ENCODE measurements at places on chromosomes 4 and X.
A peak's percentile ranks its signal among the peaks of the same experiment; 100 is the strongest.

GRCh38 chr4:182770259-182770995, 146.8 kb downstream of the DCTD start:
- no peak for DNase-seq

- DNase-seq: no peak
Observed at GRCh38 chr4:159009521-159009920, 93.4 kb upstream of the RAPGEF2 start.

DNA sequence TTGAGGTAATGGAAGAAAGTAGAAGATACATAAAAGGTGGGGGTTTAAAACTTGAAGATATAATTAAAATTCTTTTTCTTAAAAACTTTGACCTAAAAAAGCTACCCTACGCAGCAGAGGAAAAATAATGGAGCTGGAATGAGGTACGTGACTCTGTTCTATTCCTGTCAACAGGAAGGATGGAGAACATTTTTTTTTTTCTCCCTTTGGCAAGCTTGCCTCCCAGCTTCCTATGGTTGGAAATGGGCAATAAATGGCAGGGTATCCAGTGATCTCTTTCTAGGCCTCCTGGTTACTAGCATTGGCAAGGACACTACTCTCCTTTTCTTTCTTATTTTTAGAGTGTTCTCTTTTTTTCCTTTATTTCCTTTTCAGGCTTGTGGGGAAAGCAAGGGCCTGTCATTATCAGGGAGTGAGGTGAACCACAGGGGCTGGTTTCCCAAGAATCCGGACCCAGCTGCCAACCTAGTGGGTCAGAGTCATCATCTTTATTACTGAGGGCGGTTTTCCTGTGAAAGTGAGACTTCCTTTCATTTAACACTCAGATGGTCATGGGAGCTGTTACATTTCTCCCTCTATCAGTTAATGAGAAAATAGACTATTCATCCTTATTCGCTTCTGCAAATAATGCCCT, 224.6 kb downstream of the SPRY1 start:
- DNase-seq: no peak

DNA sequence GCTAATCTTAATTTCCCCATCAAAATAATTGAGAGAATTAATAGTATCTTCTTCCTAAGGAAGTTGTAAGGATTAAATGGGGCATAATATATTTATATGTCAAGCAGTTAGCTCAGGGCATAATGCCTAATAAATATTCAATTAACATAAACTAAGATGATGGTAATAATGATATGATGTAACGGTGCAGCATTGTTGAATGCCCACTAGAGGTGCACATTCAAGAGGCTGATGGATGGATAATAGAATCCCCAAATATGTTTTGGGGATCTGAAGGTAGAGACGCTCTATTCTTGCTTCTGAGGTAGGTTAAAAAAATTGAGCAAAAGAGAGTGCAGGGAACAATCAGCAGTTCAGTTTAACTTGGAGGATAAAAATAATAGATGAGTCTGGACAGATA, 37.1 kb downstream of the ATOH1 start:
- no peak for DNase-seq

GRCh38 chr4:154741131-154741665, 2.6 kb upstream of the LRAT start:
- DNase-seq: no peak

GRCh38 chrX:126825566-126826193, 6.2 kb downstream of the PRR32 start:
- DNase-seq: no peak

DNA sequence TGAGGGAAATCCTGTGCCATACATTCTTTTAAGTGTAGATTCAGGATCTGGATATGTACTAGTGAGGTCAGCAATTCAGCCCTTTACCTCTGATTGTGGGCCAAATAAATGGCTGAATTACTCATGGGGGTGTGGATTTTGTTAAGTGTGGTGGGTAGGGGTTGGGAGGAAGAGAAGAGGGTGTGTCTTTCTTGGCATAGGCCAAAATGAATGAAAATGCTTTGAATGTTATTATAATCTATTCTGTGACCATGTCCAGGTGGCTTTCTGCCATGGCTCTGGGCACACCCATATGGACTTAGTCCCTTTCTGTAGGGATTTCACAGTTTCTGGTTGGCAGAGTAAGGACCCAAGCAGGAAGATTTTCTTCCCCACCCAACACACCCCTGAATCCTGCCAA, 244.3 kb downstream of the CBR4 start:
- no peak for DNase-seq

- no peak for DNase-seq
Observed at GRCh38 chrX:69282893-69283690, 117.8 kb upstream of the PJA1 start.

- no peak for DNase-seq
Observed at GRCh38 chr4:167779864-167780263, 312.5 kb upstream of the ANXA10 start.

DNA sequence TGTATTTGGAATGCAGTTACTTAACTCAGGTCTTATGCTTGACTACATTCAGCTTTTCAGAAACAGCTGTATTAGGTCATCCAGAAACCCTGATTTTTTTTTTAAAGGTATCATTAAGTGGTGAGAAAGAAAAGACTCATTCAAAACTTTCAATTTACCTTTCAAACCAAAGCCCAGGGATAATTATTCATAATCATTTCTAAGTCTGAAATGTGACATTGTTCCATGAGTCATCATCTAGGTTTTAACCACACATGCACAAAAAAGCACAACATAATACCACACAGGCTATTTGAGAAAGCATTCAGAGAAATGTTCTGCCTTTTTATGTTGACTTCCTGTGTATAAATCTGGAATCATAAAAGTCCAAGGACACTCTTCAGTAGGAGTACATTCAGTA, 288.2 kb downstream of the IL1RAPL2 start:
- no peak for DNase-seq

GRCh38 chr4:18973296-18973695, 951.7 kb upstream of the LCORL start:
- no peak for DNase-seq

- DNase-seq: no peak
Observed at GRCh38 chr4:182242787-182243186, 415 bp upstream of the TENM3 start.

DNA sequence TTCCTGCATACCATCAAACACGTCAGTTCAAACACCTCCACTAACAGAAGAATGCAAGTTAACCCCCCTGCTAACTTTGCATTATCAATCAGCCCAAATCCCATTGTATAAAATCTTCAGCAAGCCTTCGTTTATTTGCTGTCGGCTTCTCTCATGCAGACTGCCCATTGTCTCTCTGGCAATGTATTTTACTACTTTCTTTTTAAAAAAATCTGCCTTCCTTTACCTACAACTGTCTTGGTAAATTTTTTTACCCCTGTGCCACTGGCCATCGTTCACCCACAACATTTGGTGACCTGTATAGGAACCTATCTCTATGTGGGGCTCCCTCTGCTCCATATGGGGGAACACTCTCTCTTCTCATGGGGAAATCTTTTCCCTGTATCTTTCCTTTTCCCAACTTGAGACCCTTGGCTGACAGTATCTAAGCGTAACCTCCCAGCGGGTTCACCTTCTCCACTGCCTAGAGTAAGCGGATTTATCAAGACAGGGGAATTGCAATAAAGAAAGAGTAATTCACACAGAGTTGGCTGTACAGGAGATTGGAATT, 244.6 kb downstream of the CPXCR1 start:
- DNase-seq: no peak

DNA sequence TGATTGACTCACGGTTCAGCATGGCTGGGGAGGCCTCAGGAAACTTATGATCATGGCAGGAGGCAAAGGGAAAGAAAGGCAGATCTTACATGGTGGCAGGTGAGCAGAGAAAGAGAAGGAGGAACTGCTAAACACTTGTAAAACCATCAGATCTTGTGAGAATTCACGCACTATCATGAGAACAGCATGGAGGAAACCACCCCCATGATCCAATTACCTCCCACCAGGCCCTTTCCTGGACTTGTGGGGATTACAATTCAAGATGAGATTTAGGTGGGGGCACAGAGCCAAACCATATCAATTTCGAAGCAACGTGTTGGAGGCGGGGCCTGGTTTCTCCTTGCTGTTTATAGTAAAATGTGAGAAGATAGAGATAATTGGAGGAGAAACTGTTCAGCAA, 167.4 kb downstream of the GABRB1 start:
- no peak for DNase-seq

GRCh38 chr4:25157081-25157480, 3.2 kb downstream of the SEPSECS start:
- DNase-seq: no peak

DNA sequence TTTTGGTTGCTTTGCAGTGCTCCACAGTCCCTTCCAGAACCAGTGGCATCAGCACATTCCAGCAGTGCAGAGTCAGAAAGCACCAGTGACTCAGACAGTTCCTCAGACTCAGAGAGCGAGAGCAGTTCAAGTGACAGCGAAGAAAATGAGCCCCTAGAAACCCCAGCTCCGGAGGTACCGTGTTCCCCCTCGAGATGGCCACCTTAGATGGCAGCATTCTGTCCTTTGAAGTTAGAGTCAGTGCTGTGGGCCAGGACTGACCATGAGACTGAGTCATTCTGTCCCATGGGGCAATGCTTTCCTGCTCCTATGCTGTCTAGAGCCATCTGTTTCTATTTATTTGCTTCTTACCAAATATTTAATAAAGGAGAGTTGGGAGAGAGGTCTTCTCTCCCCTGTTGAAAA, 112.3 kb downstream of the KLHL8 start:
- no peak for DNase-seq

DNA sequence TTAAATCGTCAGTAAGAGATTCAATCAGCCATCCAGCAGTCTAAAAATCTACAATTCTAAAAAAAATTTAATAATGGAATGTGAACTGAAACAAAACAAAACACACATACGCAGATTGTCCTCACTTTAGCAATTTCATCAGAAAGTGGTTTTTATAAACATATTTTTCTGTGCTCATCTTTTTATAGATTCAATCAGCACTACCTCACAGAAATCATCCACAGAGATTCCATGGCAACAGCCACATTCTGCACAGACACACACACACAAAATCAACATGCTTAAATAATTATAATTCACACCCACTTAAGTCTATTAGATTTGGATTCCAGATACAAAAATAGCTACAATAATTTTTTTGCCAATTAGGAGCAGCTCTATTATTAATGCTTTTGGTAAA, 149.0 kb upstream of the KCNIP4 start:
- no peak for DNase-seq

DNA sequence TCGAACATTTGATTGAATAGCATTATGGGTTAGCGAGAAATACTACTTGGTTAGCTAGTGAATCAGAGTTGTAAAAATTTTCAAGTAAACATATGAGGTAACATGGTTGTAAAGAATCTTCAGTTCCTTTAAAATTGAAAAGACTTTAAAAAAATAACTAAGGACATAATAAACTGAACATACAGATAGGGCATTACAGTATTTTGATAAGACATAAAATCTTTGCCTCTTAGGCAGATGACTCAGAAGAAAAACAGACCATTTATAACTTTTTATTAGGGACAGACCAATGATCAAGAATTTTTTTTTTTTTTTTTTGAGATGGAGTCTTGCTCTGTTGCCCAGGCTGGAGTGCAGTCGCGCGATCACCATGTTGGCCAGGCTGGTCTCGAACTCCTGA, 43.1 kb downstream of the PNMA5 start:
- DNase-seq: no peak

GRCh38 chrX:69305333-69306062, 140.2 kb upstream of the PJA1 start:
- DNase-seq: no peak

- no peak for DNase-seq
Observed at GRCh38 chr4:45004847-45005565, 278.6 kb upstream of the GNPDA2 start.

- no peak for DNase-seq
Observed at GRCh38 chr4:173217727-173218126, 49.1 kb downstream of the GALNT7 start.

- no peak for DNase-seq
Observed at GRCh38 chr4:57425610-57426009, 315.4 kb upstream of the IGFBP7 start.

GRCh38 chr4:108099838-108100237, 68.9 kb downstream of the LEF1 start:
- no peak for DNase-seq

DNA sequence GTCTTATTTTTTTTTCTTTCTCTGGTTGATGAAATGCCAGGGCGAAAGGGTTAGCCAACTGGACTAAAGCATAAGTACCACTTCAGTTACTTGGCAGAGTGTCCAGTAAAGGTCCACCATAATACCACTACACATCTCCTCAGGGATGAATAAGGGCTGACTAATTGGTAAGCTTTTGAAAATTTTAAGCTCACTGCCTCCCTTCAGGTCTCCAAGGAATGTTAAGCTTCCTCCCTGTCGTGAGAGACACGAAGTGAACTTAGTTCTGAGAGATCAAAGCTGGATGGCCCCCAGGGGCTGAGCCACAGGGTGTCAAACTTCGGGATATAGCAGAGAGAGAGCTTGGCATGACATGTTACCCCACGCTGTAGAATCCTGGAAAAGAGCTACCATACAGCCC, 111.4 kb downstream of the VSIG4 start:
- no peak for DNase-seq

DNA sequence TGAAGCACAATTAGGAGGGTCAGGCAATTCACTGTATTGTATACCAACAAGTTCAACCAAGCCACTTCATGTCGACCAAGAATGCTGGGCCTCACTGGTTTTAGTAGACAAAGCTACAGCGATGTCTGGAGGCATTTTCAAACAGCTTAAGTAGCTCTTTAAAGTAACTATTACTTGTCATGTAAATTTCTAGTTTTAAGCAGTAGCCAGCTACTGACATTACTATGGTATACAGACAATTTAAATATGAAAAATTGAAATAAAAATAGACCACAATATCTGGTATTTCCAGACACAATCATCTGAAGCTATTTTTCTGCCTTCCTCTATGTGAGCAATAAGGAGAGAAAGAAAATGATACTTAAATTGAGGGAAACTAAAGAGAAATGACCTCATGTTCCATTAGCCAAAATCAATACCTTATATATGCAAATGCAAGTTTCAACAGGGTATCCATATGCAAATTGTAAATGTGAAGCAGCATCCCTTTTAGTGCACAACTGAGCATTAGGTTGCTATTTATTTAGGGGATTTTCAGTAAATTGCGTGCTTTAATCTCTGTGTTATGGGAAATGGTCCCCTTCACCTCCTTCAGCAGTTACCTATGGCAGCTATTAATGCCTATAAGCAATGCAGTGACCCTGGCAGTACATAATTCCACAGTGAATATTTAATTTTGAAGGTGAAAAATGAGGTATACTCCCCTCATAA, 119.5 kb downstream of the GPC3 start:
- no peak for DNase-seq

DNA sequence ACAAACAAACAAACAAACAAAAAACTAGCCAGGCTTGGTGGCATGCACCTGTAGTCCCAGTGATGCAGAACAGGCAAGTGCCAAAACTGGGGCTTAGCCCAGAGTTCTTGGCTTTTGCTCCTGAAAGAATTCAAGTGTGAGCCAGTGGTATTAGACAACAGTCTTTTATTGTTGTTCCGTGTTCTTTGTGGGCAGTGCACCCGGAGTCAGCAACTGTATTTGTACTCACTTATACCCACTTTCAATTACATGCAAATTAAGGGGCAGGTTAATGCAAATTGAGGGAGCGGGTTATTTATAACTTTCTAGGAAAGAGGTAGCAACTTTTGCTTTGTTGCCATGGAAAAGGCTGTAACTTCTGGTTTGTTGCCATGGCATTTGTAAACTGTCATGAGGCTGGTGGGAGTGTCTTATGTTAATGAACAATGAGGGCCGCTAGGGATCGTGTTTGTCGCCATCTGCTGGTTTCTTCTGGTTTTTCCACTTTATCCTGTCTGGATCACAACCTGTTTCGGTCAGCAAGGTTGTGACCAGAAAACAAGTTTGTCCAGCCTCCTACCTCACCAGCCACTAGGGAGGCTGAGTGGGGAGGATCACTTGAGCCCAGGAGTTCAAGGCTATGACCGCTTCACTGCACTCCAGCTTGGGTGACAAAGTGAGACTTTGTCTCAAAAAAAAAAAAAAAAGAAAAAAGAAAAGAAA, 88.8 kb upstream of the ESX1 start:
- peak; percentile 2 for DNase-seq
